ENCODE measurements at places on chromosomes 5 and 9.

DNA sequence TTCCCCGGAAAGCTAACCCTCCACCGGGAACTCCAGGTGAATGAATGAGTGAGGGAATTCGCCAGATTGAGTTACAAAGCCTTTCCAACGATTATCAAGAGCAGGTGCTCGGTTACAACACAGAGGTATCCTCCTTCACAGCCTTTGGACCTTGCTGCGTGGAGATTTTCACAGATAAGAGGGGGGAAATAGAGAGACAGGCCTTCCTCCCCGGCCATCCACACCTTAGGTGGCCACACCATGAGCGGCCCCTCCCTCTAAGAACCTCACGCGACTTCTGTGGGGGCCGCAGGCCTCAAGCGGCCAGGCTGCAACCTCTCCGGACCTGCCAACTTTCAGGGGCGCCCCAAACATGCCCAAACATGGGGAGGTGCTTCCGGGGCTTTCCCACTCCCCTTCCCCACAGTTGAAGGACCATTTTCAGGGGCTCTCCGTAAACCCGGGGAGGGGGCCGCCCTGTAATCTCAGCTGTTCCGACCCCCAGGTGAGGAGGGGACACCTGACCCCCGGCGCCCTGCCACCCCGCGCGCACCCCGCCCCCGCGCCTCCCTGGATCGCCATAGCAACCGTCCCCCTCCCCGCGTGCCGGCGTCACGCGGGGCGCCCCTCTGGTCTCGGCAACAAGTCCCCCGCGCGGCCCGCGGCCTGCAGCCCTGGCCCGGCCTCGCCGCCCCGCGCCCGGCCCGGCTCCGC is 603 bp downstream of the DENND1A start:
- DNase-seq = no peak

- peak; percentile 29 for DNase-seq
Observed at GRCh38 chr5:79109527-79110492, 1.8 kb upstream of the BHMT start.

GRCh38 chr5:15564957-15565356 is 65.0 kb downstream of the FBXL7 start:
- DNase-seq = no peak

- DNase-seq = no peak
Observed at GRCh38 chr5:178339272-178339671, 106.7 kb upstream of the PHYKPL start.

GRCh38 chr5:134113363-134113889 is 1.1 kb upstream of the TCF7 start:
- no peak for DNase-seq

- DNase-seq = no peak
Observed at GRCh38 chr5:37945446-37945845, 105.6 kb upstream of the GDNF start.

DNA sequence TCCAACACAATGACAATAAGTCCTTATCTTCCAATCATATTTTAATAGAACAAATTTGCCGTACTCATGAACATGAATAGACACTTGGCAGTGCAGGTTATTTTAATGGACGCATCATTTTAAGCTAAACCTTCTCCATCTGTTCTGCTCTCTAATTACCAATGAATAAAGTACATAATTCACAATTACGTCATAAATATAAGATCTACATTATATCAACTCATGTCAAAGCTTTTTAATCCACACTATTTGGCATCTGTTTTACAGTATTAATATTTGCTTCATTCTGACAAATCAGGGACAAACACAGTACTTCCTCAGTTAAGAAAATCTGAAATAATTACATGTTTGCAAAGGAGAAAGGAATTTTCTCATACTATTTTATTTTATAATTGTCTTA is 344.1 kb upstream of the DMAC1 start:
- no peak for DNase-seq

DNA sequence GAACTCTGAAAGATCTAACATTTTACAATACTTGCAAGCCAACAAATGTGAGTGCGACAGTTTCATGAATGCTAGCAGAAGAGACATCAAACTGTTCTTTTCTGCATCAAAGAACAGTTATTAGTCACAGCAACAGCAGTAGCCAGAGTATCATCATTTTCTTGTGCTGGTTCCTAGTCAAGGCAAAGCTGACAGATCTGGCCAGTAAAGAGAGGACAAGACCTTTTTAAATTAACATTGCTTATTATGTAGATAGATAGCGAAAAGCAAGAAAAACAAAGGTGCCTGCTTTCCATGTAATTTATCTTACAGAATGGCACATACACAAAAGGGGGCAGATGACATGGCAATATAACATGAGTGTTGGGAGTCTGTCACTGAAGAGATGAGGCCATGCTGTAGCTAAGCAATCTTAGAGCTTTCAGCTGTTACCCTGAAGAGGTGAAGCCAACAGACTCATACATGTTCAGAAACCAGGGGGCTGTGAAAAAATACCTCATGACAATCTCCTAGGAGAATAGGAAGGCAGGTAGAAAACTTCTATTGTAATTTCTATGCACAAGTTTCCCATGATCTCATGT is 626.6 kb upstream of the TYRP1 start:
- DNase-seq = no peak

DNA sequence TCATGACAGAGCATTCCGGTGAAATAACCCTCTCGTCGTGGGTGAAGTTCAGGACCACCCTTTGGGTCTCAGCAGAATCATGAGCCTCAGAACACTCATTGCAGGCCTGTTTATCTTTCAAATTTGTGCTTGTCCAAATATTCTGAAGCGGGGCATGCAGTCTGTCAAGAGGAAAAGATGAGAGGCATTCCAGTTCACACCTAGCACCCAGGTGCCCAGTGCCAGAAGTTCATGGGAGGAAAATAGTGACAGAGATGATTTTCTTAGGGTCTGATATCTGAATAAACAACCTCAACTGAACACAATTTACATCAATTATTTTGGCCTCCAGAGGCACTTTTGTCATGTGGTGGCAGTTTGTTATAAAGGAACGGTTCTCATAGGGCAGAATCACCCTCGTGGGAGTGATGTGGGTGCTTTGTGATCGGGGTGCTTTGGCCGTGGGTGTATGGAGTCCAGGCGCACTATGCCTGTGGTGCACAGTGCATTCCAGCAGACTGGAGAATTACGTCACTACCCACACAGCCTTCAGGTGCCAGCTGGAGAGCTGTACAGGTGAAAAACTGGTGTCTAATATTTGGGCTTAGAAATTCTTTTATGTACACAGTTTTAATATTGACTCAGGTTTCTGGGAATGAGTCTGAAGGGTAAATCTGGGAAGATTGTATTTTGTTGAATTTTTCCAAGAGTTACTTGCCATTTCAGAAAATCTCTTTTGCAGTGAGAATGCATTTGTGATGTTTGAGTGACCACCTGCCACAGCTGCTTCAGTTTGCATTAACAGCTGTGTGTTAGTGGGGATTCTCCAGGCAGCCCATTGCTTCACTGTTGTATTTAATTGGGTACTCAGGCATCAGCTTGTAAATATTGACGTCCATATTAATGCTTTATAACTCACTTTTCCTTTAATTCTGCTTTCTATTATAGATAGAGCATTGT is 289.3 kb downstream of the FANCC start:
- DNase-seq = no peak

- no peak for DNase-seq
Observed at GRCh38 chr9:5671711-5672353, 42.9 kb downstream of the RIC1 start.

DNA sequence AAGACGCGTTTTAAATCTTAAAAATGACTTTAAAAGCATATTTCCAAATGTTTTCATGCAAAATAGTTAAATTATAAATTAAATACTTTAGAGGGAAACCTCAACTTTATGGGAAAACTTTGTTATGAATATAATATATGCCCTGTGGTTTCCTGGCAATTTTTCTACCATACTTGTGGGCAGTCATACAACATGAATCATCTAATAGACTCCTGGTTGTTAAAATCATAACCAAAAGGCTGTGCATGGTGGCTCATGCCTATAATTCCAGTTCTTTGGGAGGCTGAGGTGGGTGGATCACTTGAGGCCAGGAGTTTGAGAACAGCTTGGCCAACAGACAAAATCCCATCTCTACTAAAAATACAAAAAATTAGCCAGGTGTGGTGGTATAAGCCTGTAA is 18.2 kb downstream of the ATP10B start:
- DNase-seq = no peak

DNA sequence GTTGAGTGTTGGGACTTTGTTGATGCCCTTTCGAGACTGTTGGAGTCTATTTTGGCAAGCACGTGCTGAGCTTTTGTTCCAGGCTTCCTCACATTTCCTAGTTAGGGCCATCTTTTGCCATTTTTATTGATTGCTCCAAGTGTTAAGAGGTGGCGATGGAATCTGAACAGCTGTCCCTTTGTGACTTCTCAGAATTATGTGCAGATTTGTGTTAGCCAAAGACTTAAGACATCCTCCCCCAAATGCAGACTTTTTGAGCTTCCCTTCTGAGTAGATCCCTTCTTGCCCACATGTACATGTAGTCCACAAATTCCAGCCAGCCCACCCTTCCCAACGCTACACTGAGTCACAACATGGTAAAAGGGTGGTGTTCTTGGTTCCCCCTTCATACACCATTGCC is 59.2 kb downstream of the SPIN1 start:
- no peak for DNase-seq

DNA sequence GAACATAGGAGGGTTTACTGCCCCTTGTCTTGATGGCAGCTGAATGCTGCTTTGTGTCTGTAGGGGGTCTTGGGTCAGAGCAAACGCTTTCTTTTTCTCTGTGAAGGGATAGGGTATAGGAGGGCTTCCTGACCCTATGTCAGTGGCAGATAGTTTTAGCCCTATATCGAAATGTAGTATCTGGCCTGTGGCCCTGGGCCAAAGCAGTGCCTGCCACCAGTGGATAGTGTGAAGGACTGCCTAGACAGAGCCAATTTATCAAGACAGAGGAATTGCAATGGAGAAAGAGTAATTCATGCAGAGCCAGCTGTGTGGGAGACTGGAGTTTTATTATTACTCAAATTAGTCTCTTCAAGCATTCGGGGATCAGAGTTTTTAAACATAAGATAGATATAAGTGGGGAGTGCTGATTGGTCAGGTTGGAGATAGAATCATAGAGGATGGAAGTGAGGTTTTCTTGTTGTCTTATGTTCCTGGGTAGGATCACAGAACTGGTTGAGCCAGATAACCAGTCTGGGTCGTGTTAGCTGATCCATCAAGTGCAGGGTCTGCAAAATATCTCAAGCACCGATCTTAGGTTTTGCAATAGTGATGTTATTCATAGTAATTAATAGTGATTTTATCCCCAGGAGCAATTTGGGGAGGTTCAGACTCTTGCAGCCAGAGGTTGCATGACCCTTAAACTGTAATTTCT is 178.5 kb downstream of the GDNF start:
- no peak for DNase-seq

- no peak for DNase-seq
Observed at GRCh38 chr9:94656200-94656599, 16.9 kb upstream of the FBP1 start.

DNA sequence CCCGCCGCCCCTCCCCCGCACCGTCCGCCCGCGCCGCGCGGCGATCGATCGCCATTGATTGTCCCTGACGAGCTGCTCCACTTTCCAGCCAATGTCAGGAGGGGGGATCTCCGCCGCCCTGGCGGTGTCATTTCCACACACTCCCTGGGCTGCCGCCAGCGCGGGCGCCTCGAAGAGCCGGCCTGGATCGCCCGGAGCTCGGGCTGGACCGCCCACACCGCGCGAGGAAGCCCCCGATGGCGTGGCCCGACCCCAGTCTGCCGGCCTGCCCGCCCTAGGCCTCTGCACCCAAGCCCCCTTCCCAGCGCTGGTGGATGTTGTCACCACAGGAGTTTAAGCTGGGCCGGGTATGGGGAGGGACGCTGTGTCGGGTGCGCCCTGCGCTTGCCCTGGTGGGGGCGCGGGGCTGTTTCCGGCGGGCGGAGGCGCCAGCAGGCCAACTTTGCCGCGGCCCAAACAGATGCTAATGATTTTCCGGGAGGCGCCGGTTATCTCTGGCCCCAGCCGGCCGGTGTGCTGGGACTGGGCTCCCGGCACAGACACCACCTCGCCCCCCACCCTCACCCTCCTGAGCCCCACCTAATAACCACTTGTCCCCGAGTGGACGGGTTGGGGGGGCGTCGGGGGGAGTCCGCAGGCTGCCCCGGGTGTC is 10.6 kb upstream of the CXXC5 start:
- DNase-seq = no peak

- DNase-seq = no peak
Observed at GRCh38 chr5:156513123-156513815, 186.3 kb downstream of the SGCD start.

DNA sequence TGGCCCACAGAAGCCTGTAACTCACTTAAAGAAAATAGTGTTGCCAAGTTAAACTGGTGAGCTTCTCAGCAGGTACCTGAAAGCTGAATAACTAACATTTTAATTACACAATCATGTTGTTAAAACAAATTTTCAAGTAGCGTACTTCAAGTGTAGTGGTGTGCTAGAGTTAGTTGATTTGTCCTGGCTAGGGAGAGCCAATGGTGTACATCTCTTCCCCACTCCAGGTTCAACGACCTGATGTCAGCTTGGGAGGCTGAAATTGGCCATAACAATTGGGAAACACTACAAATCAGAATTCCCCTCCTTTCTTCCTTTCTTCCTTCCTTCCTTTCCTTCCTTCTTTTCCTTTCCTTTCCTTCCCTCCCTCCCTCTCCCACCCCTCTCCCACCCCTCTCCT is 295.3 kb upstream of the SLC24A2 start:
- no peak for DNase-seq

DNA sequence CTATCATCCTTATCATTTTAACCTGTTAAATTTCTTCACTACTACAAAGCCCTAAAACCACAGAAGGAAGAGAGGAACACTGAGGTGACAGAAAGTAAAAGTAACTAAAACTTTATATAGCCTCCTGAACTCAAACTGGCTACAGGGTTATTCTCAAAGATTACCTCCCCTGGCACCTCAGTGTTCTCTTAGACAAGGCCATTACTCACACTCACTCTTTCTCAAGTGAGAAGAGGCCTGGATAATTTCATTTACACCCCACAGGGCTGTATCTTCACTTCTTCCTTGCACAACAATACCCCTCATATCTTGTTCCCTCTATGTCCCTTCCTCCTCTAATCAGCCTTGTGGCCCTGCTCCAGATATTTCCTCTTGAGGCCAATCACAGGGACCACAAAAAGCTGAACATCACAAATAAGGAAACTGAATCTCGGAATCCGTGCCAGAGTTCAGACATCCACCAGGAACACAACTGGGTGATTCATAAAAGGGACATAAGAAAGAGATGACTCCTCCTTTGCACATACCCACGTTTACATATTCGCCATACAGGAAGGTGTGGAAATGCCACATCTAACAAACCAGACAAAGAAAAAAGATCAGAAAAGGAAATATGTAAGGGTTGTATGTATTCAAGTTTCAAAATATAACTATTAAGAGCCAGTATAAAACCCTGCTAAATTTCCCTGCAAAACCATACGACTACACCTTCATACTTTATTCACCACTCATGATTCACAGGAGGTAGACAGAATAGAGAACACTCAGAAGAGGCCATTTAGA is 1.7 kb upstream of the KLHL3 start:
- DNase-seq = no peak

GRCh38 chr9:21728781-21729180 is 73.7 kb upstream of the MTAP start:
- no peak for DNase-seq

GRCh38 chr9:69379270-69379982 is 54.4 kb downstream of the ENTREP1 start:
- DNase-seq = no peak
